Cortex of kidney (tissue), 1 donor: ENCODE measurements at places on chromosomes 3 and 15.

GRCh38 chr3:65742914-65743313 is 295.8 kb downstream of the MAGI1 start:
- DNase-seq: no peak

- DNase-seq: no peak
These were observed 293.5 kb downstream of the UACA start for GRCh38 chr15:70469651-70470555.

DNA sequence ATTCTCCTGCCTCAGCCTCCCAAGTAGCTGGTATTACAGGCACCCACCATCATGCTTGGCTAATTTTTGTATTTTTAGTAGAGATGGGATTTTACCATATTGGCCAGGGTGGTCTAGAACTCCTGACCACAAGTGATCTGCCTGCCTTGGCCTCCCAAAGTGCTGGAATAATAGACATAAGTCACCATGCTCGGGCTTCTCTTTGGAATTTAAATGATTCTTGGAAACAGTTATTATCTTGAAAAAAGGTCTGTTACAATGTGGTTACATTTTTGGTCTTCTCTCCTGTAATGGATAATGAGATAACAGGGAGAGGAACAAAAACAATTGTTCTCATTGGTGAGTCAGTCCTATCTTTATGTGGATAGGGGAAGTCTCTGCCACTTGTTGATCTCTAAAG is 59.8 kb upstream of the AADACL2 start:
- no peak for DNase-seq

- DNase-seq: no peak
These were observed 108.3 kb upstream of the CHL1 start for GRCh38 chr3:88267-88666.

GRCh38 chr3:66539466-66539989 is 38.7 kb upstream of the LRIG1 start:
- DNase-seq: no peak

GRCh38 chr15:66369773-66370651 is 13.5 kb upstream of the TIPIN start:
- no peak for DNase-seq

- no peak for DNase-seq
These were observed 24.2 kb upstream of the ZPLD1 start for GRCh38 chr3:102410616-102411015.

- no peak for DNase-seq
These were observed 25.3 kb upstream of the AGBL1 start for GRCh38 chr15:86054338-86054737.

- DNase-seq: no peak
These were observed 36.3 kb upstream of the PPM1L start for GRCh38 chr3:160719710-160720109.

- DNase-seq: no peak
These were observed 117.5 kb downstream of the EEFSEC start for GRCh38 chr3:128270559-128271492.

DNA sequence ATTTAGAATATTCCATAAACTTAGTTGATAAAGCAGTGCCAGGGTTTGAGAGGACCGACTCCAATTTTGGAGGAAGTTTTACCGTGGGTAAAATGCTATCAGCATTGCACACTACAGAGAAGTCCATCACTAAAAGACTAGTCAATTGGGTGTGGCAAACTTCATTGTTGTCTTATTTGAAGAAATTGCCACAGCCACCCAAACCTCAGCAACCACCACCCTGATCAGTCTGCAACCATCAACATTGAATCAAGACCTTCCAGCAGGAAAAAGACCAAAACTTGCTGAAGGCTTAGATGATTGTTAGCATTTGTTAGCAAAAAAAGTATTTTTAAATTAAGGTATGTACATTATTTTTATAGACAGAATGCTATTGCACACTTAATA is 60.5 kb downstream of the KLF13 start:
- no peak for DNase-seq

- no peak for DNase-seq
These were observed 48.4 kb downstream of the SLC41A3 start for GRCh38 chr3:126035362-126036050.

- DNase-seq: no peak
These were observed 58.9 kb downstream of the COL8A1 start for GRCh38 chr3:99697250-99697649.

DNA sequence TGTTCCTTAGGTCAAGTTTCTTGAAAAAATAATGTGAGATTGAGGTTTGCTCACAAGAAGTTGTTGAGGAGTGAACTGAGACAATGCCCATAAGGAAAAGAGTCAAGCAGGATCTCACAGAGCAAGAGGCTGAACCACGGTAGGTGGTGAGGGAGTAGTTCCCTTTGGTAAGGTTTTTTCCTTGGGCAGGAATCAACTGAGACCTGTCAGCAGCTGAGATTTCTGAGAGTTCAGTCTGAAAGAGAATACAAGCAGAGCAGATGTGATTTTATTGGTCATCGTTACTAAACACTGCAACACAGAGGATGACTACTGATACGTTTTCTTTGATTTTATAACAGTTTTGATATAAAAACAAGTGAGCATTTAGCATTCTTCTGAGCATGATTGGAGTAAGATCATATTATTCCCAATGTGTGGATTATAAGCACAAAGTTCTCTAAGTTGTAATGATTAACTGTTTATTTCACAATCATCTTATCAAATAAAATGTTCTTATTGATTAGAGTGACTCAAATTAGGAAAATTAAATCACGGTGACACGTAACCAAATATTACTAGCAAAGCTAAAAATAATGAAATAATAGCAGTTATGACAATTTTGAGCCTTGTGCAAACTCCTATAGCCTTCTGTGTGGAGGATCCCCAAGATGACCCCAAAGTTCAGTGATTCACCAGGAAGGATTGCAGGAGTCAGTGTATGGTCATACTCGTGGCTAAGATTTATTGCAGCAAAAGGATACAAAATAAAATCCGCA is 346.2 kb upstream of the ZNF717 start:
- no peak for DNase-seq

DNA sequence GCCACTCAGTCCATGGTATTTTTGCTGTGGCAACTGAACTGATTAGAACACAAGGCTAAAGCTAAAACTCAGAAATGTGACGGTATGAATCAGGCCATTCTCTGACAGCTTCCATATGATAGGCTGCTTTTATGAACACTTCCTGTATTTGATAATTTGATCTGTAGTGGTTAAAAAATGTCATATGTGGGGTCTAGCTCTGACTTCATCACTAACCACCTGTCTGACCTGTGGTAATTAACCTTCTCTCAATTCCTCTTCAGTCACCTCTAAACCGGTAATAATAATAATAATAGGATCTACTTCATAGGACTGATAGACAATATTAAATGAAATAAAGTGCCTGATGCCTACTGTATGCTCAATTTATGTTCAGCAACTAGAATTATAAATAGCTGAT is 223.2 kb downstream of the MBNL1 start:
- DNase-seq: no peak

DNA sequence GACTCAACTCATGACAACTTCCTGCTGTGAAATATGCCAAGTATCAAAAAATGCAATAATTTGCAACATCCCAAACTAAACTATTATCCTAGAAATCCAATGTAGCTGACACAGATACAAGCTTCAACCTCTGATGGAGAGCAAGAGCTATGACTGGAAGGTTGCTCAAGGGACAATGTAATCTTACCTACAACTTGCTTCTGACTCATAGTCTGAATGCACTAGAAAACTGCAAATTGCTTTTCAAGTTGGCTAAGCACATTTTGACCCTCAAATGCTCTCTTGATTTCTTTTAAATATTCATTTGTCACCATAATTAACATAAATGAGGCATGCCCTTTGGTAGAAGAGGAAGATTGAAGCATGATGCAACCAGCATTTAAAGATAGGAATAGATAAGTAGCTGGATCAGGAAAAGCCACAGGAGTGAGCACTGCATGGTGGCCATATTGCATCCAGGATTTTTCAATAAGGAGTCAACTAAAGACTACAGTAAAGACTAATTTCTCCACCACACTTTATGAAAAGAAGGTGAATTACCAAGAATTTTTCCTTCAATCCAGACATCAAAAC is 630.8 kb upstream of the GBE1 start:
- no peak for DNase-seq

- DNase-seq: no peak
These were observed 13.2 kb upstream of the TEX9 start for GRCh38 chr15:56351957-56352506.

DNA sequence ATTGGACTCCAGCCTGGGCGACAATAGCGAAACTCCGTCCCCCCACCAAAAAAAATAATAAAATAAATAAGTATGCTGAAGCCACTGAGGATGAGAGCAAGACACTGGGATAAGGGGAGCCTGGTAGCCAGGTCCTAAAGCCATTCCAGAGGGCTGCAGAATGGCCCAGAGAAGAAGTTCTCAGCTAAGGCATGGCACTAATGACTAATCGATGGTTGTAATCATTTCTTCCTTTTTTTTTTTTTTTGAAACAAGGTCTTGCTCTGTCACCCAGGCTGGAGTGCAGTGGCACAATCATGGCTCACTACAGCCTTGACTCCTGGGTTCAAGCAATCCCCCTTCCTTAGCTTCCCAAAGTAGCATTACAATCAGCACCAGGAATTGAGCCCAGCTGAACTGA is 25.6 kb upstream of the ZNF774 start:
- no peak for DNase-seq

DNA sequence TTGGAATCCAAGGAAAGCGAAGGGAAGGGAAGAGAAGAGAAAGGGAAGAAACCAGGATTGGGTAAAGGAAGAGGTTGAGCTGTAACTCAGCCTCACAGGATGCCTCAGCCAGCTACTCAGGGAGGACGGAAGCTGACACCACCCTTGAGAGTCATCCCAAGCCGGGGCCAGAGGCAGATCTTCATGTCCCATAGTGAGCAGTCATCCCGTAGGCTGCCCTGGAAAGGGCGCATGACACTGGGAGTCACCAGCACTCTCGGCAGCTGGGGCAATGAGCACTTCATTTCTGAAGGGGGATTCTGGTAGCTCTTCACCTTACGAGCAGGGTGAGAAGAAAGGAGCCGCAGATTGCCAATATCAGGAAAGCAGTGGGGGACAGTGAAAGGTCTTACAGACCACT is 60.1 kb upstream of the PCSK6 start:
- DNase-seq: no peak

- no peak for DNase-seq
These were observed 14.8 kb upstream of the SHISA5 start for GRCh38 chr3:48518638-48519276.

DNA sequence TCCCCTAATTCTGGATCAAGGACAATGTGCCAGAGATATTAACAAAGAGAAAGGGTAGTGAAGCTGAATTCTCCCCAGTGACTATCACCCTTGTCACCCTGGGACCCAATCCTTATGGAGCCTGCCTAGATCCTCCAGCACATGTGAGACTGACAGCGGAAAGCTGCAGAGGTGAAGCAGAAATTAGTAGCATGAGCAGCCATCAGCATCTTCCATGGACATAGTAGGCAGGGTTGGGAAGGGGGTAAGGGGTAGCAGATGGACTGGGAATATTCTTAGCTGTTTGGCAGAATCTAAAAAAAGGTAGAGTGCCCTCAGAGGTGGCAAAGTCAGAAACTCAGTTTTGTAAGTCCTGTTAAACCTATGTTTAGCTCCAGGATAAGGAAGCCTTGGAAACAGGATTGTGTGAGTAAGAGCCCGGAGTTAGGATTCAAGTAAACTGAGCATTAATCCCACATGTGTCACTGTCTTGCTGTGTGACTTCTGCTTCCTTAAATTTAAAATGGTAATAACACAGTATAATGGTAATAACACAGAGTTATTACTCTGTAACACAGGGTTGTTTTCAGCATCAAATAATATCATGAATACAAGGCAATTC is 14.5 kb downstream of the GOLIM4 start:
- DNase-seq: no peak

- no peak for DNase-seq
These were observed 30.5 kb upstream of the NOX5 start for GRCh38 chr15:68983961-68984481.

DNA sequence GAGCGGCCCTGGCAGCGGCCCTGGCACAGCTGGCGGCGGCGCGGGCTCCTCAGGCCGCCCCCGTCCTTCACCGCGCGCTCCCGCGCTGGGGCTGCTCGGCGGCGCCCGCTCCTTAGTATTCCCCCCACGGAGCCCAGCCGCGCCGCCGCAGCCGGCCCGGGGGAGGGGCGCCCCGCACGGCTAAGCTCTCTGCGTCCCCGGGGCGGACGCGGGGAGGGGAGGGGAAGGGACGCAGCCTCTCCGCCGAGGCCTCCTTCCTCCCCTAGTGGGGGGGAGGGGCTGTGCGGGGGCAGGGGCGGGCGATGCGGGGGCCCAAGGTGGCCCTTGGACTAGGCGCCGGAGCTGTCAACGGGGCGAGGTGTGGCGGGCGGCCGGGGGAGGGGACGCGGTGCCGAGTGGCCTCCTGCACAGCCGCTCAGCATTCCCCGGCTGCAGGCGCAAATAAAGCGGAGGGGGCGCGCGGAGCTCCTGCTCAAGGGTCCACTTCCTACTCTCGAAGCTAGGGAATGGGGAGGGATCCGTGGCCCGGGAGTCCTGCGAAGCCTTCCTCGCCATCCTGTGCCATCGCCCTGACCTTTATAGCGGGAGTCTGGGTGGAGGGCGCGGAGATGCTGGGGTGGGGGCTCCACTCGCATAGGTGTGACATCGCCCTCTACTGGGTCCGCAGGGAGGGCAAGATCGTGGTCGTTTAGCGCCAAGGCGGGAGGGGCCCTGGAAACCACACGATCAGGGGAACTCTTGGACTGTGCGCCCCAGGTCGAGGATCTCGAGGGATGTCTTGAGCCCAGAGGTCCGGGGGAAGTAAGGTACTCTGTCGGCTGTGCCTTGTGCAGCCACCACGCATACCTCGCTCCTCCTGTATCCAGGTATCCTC is 22.2 kb downstream of the EPHB3 start:
- no peak for DNase-seq

DNA sequence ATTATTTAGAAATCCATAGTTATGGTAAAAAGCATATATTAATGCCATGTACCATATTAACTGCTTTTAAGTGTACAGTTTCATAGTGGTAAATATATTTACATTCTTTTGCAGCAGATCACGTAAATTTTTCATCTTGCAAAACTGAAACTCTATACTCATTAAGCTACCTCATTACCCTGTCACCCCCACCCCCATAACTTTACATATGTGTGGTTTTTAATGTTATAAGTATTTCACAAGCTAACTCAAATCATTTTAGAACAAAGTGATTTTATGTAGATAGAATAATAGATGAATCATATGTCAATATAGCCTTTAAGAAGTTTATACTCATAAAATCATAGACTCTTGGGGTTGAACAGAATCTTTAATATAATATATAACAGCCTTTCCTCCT is 7.1 kb upstream of the TP63 start:
- no peak for DNase-seq

GRCh38 chr3:60557122-60557521 is 694.1 kb downstream of the FHIT start:
- DNase-seq: no peak

DNA sequence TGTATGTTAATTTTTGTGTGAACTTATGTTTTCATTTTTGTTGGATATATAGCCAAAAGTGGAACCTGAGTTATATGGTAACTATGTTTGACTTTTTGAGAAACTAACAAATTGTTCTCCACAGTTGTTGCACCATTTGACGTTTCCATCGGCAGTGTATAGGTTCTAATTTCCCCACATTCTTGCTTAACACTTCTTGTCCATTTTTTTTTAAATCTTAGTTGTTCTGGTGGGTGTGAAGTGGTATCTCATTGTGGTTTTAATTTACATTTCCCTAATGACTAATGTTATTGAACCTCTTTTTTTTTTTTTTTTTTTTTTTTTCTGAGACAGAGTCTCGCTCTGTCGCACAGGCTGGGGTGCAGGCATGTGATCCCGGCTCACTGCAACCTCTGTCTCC is 8.0 kb downstream of the NISCH start:
- DNase-seq: no peak
